ENCODE measurements at places on chromosomes 7 and 10. TPM values are rescaled to one million over a fixed set of nuclear protein-coding genes. Genes with fewer than 3 reads are reported as not detected.

DNA sequence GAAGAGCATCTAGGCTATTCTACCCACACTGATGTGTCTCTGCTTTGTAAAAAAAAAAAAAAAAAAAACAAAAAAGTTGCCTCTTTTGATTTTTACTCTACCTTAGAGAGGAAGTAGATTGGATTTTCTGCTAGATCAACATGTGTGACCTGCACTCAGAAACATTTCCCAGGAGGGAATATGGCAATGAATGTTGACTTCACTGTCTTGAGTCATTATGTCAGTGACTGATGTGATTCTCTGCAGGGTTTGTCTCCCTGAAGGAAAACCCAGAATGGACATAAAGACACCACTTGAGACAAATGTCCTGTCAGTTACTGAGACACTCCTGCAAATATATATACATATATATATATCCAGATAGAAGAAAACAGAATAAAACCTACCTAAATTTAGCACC is 370.3 kb downstream of the BMPER start:
- peaks cover 2% of the 10 kb centered on the region for H3K4me1 ChIP-seq
- no peak for DNase-seq
- H3K27me3 ChIP-seq, result no peaks in the 10 kb centered on the region
- no peaks in the 10 kb centered on the region for H3K36me3 ChIP-seq
- H3K4me3 ChIP-seq, result no peak overlapping the region
- H3K27ac ChIP-seq, result no peak overlapping the region

Gene VPS26A
- 27.1 TPM for total RNA-seq

Gene OR2A7
- total RNA-seq, result 3.8 TPM

Gene JCAD
- not detected for total RNA-seq

DNA sequence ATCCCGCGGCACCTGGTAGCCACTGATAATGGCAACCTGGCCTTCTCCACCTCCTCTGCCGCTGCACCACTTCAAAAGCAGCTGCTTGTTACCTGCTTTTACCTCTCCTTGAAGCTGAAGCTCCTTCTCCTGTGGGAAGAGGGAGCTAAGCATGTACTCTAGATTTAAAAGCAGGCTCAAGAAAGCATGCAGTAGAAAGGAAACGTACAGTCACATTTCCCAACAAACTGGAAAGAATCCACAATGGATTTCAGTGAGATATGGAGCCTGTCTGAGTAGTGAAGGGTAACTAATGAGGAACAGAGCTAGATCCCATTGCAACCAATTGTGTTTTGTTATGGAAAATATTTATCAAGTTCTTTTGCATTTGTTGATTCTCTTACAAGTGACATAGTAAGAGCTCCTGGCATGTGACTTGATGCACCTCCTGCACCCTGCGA is 457.4 kb upstream of the GALNT17 start:
- H3K4me3 ChIP-seq, result no peak overlapping the region
- peaks cover 17% of the 10 kb centered on the region for H3K4me1 ChIP-seq
- no peak overlapping the region for H3K27ac ChIP-seq
- no peaks in the 10 kb centered on the region for H3K36me3 ChIP-seq

- no peaks in the 10 kb centered on the region for H3K4me1 ChIP-seq
- H3K27me3 ChIP-seq, result peaks cover 16% of the 10 kb centered on the region
- no peak overlapping the region for H3K4me3 ChIP-seq
- H3K27ac ChIP-seq, result no peak overlapping the region
These were observed 24.9 kb downstream of the TECTB start for GRCh38 chr10:112308125-112308502.

- H3K4me1 ChIP-seq, result no peaks in the 10 kb centered on the region
- H3K27me3 ChIP-seq, result no peaks in the 10 kb centered on the region
- no peak overlapping the region for H3K4me3 ChIP-seq
- peaks cover 11% of the 10 kb centered on the region for H3K36me3 ChIP-seq
- H3K27ac ChIP-seq, result no peak overlapping the region
- DNase-seq, result no peak
These were observed 99.6 kb downstream of the LMBR1 start for GRCh38 chr7:156793334-156793733.

DNA sequence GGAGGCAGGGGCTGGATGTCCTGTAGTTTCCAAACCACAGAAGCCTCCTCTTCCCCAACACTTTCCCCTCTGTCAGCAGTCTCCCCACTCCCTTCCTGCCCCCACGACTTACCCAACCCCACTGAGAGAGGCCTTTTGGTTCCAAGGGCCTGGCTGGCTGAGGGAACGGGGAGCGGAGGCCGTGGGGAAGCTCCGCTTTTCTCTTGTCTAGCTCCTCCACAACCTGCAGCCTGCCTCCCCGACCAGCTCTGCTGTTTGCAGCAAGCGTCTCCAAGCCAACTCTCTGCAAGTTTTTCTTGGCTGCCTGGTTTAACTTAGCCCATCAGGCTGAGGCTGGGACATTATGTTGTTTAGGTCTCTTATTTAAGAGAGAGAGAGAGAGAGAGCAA is 126.8 kb downstream of the NEURL1 start:
- H3K4me3 ChIP-seq, result no peak overlapping the region
- no peaks in the 10 kb centered on the region for H3K4me1 ChIP-seq
- no peak for DNase-seq
- H3K36me3 ChIP-seq, result no peaks in the 10 kb centered on the region
- no peaks in the 10 kb centered on the region for H3K27me3 ChIP-seq
- H3K27ac ChIP-seq, result no peak overlapping the region

- H3K27me3 ChIP-seq, result peaks cover 2% of the 10 kb centered on the region
- no peaks in the 10 kb centered on the region for H3K4me1 ChIP-seq
- H3K36me3 ChIP-seq, result no peaks in the 10 kb centered on the region
- H3K27ac ChIP-seq, result no peak overlapping the region
- no peak overlapping the region for H3K4me3 ChIP-seq
These were observed 251.5 kb downstream of the LRMDA start for GRCh38 chr10:75682649-75683557.
